ENCODE measurements at places on chromosomes 5 and 9.

GRCh38 chr9:77707383-77708063 is 59.4 kb upstream of the GNA14 start:
- peak; percentile 98 for DNase-seq

- peak; percentile 39 for DNase-seq
These were observed 32.7 kb upstream of the DMRTA1 start for GRCh38 chr9:22413884-22414283.

DNA sequence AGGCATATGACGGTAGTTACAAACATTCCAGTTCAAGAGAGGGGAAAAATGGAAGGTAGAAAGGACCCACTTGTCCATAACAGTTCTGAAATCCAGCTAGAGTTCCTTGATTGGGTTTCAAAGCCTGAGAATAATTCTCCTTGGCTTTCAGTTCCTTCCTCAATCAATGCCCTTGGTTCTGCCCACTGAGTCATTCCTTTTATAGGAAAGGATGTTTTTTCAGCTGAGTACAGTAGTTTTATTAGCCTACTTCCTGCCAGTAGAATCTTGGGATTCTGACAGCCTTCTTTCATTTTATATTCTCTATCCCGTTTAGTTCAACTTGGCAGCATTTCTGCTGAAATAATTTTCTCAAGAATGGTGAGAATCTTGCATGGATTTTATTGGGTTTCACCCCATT is 386.9 kb upstream of the SMC2 start:
- no peak for DNase-seq

DNA sequence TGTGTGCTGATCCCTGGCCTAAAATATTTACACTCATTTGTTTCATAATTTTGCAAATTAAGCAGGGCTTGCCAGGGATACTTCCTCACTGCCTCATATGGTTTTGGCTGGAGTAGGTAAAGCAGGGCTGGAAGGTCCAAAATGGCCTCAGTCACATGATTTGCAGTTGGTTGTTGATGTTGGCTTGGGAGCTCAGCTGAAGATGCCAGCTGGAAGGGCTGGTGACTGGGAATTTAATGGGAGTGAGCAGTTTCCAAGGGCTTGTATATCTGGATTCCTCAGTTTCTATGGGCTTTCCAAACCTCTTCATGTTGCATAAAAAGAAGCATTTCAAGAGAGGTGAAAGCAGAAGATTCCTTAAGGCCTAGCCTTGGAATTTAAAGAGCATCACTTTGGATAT is 729.3 kb downstream of the CDH18 start:
- DNase-seq: no peak

DNA sequence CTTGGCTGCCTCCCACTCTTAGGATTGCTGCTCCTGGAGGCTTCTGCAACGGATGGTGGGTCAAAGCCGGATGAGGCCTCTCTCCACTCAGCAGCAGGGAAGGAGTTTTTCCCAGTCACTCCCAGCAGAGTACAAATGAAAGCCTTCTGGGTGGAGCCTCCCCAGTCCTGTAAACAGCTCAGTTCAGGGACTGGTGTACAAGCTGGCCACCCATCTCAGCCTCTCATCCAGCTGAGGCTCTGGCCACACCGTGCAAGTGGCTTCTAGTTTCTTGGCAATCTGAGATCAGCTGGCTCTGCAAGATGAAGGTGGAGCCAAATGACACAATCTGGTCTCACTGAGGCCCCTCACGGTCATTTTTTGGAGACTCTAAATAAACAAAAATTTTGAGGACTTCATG is 10.0 kb downstream of the GPX3 start:
- no peak for DNase-seq

GRCh38 chr5:55372130-55372925 is 64.5 kb downstream of the MTREX start:
- no peak for DNase-seq

- DNase-seq: peak; percentile 2
These were observed 265.8 kb upstream of the TRPC7 start for GRCh38 chr5:136631186-136631585.

- DNase-seq: peak; percentile 15
These were observed 53.3 kb downstream of the RAPGEF6 start for GRCh38 chr5:131581702-131582101.

DNA sequence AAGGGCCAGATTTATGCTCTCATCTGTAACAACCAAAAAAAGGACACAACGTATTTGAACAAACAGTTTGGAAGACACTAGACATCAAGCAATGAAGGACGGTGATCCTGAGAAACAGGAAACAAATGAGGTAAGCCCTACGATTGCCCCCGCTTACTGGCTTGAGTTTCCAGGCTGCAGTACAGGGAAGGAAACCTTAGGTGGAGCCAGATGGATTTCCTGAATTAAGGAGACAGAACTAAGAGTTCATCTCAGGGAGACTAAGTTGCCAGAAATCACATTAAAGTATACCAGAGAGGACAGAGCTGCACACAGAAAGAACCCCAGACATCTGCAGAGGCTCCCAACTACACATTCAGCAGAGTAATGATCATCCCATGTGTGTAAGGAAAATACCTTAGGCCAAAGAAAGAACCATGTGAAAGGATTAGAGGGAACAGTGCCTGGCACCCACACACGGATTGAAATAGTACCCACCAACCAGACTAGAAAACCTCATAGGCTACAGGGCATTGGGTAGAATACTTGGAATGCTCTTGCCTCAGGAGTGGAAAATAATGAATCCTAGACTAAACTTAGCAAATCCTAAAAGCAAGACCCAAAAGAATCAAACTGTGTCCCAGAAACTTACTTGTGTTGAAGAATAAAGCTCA is 99.3 kb upstream of the NIPBL start:
- DNase-seq: peak; percentile 40

DNA sequence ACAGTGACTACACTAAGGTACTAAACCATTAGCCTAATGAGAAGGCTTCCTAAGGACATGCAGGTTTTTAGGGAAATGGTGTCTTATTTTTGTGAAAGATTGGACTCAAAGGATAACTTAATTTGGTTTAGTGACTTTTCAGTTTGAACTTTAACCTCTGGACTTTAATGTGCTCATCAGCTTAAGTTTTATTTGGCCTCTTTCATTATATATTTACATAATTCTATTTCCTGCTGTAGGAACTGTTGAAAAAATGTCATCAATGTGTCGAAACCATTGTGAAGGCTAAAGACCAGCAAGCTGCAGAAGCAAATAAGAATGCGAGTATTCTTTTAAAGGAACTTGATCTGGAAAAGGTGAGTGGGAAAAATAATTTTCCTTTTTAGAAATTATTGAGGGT is 34.3 kb upstream of the EIF4EBP3 start:
- no peak for DNase-seq

DNA sequence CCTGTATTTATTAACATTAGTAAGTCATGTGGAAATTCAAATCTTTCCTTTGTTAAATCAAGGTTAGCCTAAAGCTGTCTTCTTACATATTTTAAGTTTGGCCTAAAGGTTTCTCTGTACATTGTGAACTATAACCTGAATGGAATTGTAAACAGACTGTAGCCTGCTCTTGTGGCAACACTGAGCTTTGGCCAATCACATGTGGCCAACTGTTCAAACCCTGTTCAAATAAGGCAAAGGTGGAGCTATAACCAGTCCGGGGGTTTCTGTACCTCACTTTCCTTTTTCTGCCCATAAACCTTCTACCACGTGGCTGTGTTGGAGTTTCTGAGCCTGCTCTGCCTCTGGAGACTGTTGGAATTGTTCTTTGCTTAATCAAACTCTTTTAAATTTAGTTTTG is 3.3 kb upstream of the HAPLN1 start:
- DNase-seq: no peak

DNA sequence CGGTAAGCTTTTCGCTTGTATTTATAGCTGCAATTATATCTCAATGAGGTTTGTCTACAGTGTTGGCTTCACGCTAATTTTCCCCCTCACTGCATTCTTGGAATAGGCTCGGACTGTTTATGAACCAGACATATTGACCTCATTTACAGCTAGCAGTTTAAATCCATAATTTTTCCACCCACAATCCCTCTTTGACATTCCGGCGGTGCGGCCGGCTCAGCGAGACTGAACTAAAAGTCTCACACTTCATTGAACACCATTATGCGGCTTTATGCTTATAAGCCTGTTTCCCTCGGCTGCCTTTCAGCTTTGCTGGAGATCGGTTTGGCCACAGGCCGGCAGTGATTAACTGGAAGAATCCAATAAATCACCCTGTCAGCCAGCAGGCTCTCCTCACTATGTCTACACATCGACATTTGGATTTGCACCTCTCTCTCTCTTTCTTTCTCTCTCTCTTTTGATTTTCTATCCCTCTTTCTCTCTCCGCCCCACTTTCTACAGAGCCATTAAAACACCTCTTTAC is 315.0 kb upstream of the TLE4 start:
- DNase-seq: peak; percentile 11

GRCh38 chr9:114053246-114054005 is 24.7 kb downstream of the AMBP start:
- no peak for DNase-seq

- peak; percentile 80 for DNase-seq
These were observed 40.6 kb upstream of the SAP30L start for GRCh38 chr5:154405078-154405792.
